ENCODE measurements at places on chromosomes 5 and 9. TPM values are rescaled to one million over a fixed set of nuclear protein-coding genes. Genes with fewer than 3 reads are reported as not detected.
A peak's percentile ranks its signal among the peaks of the same experiment; 100 is the strongest.

The SYNPO gene
- total RNA-seq: 1.8 TPM

The PCDHGA6 gene
- total RNA-seq: 0.17 TPM

The IL3 gene
- total RNA-seq: not detected

- no peak overlapping the region for H3K27ac ChIP-seq
- H3K4me1 ChIP-seq: no peaks in the 10 kb centered on the region
- peaks cover 34% of the 10 kb centered on the region for H3K27me3 ChIP-seq
- no peak for DNase-seq
These were observed 66.5 kb downstream of the MSX2 start for GRCh38 chr5:174790906-174791305.

DNA sequence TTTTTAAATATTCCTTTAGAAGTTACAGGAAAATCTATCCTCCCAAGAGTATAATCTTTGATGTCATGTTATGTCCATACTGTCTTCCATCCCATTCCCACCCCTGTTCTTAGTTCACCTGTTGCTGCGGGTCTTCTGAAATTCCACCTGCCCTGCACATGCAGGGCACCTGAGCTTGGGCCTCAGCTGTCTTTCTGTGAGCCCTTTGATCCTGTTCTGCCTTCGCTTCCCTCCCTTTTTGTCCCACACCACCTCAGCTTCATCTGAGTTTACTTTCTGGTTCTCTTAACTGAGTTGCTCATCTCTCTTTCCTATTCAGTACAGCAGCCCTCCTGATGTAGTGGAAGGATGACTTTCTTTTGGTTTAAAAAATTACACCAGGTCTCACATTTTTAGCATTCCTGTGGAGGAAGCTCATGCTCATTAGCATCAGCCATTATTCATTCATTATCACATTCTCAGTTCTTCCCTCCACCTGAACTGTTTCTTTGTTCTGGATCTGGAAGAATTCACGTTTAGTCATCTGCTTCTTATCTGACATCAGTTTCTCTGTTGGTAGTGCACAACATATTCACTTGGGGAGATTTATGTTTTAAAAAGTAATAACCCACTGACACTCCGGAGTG, 211.0 kb downstream of the ADCY2 start:
- peaks cover 15% of the 10 kb centered on the region for H3K27me3 ChIP-seq
- H3K27ac ChIP-seq: no peak overlapping the region
- H3K36me3 ChIP-seq: no peaks in the 10 kb centered on the region
- no peak overlapping the region for H3K4me3 ChIP-seq
- no peaks in the 10 kb centered on the region for H3K4me1 ChIP-seq

DNA sequence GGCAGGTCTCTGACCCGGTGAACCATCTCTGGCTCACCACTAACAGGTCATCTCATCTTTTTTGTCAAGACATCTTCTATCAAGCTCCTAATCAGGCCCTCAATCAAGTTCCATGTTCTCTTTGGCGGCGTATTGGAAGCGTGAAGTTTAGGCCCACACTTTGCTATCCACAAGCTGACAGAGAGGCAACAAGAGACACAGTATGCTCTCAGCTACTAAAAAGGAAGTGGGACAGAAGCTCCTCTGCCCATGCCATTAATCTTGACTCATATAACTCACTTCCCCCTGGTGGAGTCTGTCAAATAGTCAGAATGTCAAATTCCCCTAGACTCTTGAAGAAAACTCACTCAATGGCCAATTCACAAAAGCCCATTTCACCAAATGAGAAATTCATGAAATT, 77.6 kb upstream of the TMC1 start:
- H3K4me1 ChIP-seq: peaks cover 42% of the 10 kb centered on the region
- H3K4me3 ChIP-seq: no peak overlapping the region
- H3K36me3 ChIP-seq: no peaks in the 10 kb centered on the region
- H3K27me3 ChIP-seq: no peaks in the 10 kb centered on the region
- H3K27ac ChIP-seq: peak overlapping the region; percentile 82

GRCh38 chr9:7177383-7177782, 419.6 kb downstream of the KDM4C start:
- no peak for DNase-seq
- no peaks in the 10 kb centered on the region for H3K36me3 ChIP-seq
- H3K4me3 ChIP-seq: no peak overlapping the region
- no peak overlapping the region for H3K27ac ChIP-seq
- no peaks in the 10 kb centered on the region for H3K4me1 ChIP-seq

- DNase-seq: no peak
- H3K27ac ChIP-seq: no peak within 1 kb of the TSS
- H3K4me1 ChIP-seq: no peaks in the 10 kb centered on the region
- H3K27me3 ChIP-seq: peaks cover 83% of the 10 kb centered on the region
- H3K4me3 ChIP-seq: no peak within 1 kb of the TSS
- no peaks in the 10 kb centered on the region for H3K36me3 ChIP-seq
These were observed at the start of gene MSX2 for GRCh38 chr5:174724484-174725260. TSS of gene MSX2 (plus strand) at chr5:174724582. CDS start at chr5:174724660, 78 bp downstream.

DNA sequence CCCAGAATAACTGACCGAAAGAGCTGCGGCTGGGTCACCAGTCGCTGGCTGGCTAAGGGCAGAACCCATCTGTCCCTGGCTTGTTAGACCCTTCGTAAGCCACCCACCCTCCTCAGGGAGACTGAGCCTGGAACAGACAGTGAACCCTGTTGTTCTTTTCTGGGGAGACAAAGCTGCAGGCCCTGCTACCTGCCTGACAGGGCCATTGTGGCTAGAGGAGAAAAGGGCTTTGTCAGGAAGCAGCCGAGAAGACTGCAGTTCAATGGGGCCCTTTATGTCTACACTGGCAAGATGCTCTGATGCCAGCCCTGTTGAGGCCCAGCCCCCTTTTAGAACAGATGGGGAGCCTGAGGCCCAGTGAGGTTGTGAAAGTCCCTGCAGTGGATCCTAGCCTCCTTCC, 3.7 kb upstream of the NIPAL4 start:
- H3K4me3 ChIP-seq: no peak overlapping the region
- no peak for DNase-seq
- H3K36me3 ChIP-seq: no peaks in the 10 kb centered on the region
- H3K27ac ChIP-seq: no peak overlapping the region

- no peak overlapping the region for H3K27ac ChIP-seq
- H3K36me3 ChIP-seq: no peaks in the 10 kb centered on the region
- H3K4me3 ChIP-seq: no peak overlapping the region
- no peaks in the 10 kb centered on the region for H3K27me3 ChIP-seq
These were observed 39.8 kb upstream of the CRB2 start for GRCh38 chr9:123316053-123316718.

GRCh38 chr5:159838551-159839222, 77.6 kb upstream of the ADRA1B start:
- no peak overlapping the region for H3K27ac ChIP-seq
- H3K36me3 ChIP-seq: no peaks in the 10 kb centered on the region
- H3K27me3 ChIP-seq: no peaks in the 10 kb centered on the region
- H3K4me3 ChIP-seq: no peak overlapping the region

DNA sequence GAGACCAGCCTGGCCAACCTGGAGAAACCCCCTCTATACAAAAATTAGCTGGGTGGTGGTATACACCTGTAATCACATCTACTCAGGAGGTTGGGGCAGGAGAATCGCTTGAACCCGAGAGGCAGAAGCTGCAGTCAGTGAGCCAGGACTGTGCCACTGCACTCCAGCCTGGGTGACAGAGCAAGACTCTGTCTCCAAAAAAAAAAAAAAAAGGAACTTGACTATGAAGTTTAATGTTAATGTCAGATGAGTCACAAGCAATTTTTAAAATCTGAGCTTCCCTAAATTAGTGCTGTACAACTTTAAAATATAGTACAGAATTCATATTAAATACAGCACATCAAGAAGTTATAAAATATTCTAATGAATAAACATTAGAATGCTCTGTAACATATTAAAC, 1.5 kb downstream of the MEIKIN start:
- no peak for DNase-seq
- no peaks in the 10 kb centered on the region for H3K36me3 ChIP-seq
- no peaks in the 10 kb centered on the region for H3K4me1 ChIP-seq
- no peak overlapping the region for H3K27ac ChIP-seq
- H3K27me3 ChIP-seq: no peaks in the 10 kb centered on the region

DNA sequence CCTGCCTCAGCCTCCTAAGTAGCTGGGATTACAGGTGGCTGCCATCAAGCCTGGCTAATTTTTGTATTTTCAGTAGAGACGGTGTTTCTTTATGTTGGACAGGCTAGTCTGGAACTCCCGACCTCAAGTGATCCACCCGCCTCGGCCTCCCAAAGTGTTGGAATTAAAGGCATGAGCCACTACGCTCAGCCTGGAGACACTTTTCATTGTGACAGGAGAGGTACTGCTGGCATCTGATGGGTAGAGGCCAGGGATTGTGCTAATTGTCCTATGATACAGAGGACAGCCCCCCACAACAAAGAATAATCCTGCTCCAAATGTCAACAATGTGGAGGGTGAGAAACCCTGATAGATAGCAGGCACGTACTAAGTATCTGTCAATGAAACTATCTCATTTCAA, 91.3 kb upstream of the SLC25A48 start:
- no peak overlapping the region for H3K4me3 ChIP-seq
- H3K36me3 ChIP-seq: no peaks in the 10 kb centered on the region
- DNase-seq: no peak

DNA sequence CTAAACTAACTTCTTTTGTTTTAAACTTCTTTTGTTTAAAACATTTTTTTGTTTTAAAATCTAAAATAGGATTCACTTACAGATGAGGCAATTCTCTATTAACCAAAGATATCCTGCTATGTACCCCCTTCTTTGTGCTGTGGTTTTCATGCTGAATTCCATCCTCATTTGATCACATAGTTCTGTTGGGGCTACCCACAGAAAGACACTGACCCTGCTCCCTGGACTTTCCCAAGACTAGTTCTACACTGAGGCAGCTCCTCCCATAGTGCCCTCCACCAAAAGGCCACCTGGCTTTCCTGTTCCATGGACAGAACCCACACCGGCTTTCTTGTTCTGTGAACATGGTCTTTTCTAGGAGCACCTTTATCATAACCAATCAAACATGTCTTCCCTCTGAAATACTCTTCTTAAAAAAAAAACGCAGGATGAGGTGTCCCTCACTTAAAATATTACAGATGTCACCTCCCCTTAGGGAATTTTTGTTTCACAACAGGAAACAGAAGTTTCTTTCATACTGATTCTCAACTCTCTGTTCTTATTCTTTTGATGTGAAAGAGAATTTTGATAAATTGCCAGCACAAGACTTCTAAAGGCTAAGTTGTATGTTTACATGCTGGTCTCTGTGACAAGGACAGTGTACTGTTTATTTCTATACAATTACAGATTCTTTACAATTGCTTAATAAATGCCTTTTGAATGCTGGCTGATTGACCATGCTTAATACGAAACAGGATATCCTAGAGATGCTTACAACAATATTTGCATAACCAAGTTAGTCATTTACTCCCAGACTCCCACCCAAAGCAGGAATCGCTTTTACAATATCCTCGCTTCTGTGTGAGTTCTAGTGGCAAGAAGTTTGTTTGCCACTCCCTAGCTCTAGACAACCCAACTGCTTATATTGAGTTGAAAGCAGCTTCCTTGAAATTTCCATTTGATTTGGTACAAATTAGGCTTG, 300.4 kb downstream of the DTWD2 start:
- DNase-seq: no peak
- H3K36me3 ChIP-seq: no peaks in the 10 kb centered on the region
- H3K27me3 ChIP-seq: no peaks in the 10 kb centered on the region
- H3K4me3 ChIP-seq: no peak overlapping the region
- no peaks in the 10 kb centered on the region for H3K4me1 ChIP-seq

DNA sequence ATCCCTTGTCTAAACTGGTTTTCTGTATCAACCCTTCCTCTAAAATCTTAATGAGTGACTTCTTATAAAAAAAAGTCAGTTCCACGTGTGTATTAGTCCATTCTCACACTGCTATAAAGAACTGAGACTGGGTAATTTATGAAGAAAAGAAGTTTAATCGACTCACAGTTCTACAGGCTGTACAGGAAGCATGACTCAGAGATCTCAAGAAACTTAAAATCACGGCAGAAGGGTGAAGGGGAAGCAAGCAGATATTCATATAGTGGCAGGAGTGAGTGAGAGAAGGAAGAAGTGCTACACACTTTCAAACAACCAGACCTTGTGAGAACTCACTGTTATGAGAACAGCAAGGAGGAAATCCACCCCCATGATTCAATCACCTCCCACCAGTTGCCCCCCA, 307.8 kb upstream of the ARRDC3 start:
- H3K36me3 ChIP-seq: no peaks in the 10 kb centered on the region
- H3K27me3 ChIP-seq: no peaks in the 10 kb centered on the region
- H3K27ac ChIP-seq: no peak overlapping the region
- H3K4me1 ChIP-seq: no peaks in the 10 kb centered on the region
